Endothelial cell of umbilical vein (primary cell): ENCODE measurements at places on chromosomes 12 and 14. TPM values are rescaled to one million over a fixed set of nuclear protein-coding genes. Genes with fewer than 3 reads are reported as not detected.

- no peaks in the 10 kb centered on the region for H3K27me3 ChIP-seq
- no peaks in the 10 kb centered on the region for H3K36me3 ChIP-seq
- peaks cover 21% of the 10 kb centered on the region for H3K4me1 ChIP-seq
- peak; percentile 5 for DNase-seq
These were observed 872 bp downstream of the FAM177A1 start for GRCh38 chr14:35046751-35047536.

GRCh38 chr12:30806989-30807694 is 52.4 kb upstream of the CAPRIN2 start:
- peak; percentile 78 for DNase-seq
- no peaks in the 10 kb centered on the region for H3K36me3 ChIP-seq
- no peak overlapping the region for H3K4me3 ChIP-seq
- H3K27me3 ChIP-seq = no peaks in the 10 kb centered on the region

The KRT1 gene
- not detected in 2 replicates for total RNA-seq

The LMNTD1 gene
- not detected in 2 replicates for total RNA-seq

DNA sequence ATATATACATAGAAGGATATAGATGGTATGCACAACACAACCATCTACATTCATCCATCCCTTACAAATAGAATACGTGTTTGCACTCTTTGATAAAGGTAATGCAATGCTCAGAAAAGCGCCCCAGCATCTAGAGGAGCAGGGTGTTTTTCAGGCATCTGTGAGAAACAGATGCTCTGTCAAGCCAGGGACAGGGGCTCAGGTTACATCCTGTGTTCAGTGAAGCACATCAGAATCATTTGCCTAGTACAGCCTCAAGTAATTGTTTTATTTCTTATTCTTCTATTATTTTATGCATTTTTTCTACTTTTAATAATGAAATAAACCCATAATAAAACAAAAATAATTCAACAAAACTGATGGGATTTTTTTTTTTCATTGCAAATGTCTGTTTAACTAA is 50.5 kb upstream of the HIF1A start:
- no peaks in the 10 kb centered on the region for H3K36me3 ChIP-seq
- H3K4me3 ChIP-seq = no peak overlapping the region

DNA sequence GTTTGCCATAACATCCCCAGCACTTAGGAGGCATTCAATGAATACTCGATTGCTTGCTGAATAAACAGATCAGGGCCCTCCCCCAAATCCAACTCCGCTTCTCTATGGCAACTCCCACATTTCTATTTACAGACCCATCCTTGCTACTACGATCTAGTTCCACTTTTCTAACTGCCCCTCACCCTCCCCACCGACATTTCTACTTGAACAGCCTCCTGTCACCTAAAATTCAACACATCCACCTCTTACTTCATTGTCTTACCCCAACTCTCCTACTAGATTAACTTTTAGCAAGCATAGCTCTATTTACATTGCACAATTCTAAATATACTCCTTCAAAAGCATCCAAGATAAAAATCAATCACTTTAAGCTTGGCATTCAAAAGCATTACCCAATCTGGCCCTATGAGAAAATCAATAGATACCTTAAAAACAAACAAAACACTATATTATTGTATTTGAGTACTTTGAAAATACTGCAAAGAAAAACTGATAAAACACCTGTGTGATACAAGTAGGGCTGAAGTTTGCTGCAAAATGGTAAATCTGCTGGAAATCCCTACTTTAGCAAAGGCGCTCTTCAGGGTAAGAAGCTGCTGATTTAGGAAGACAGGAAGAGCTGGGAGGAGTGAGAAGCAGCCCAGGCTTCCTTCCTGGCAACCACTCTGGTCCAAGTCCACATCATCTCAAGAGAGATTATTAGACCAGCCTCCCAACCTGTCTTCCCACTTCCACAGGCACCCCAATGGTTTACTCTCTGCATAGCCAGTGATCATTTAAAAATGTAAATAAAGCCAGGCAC is 96.4 kb downstream of the HECTD4 start:
- no peak overlapping the region for H3K4me3 ChIP-seq
- no peaks in the 10 kb centered on the region for H3K4me1 ChIP-seq
- DNase-seq = no peak
- H3K36me3 ChIP-seq = no peaks in the 10 kb centered on the region

The ITGB7 gene
- not detected in 2 replicates for total RNA-seq

GRCh38 chr14:24921903-24922302 is 128.0 kb downstream of the STXBP6 start:
- H3K4me1 ChIP-seq = no peaks in the 10 kb centered on the region
- H3K36me3 ChIP-seq = no peaks in the 10 kb centered on the region
- no peak overlapping the region for H3K4me3 ChIP-seq
- H3K27me3 ChIP-seq = peaks cover 3% of the 10 kb centered on the region

GRCh38 chr14:96100161-96101064 is 61.3 kb downstream of the C14orf132 start:
- no peaks in the 10 kb centered on the region for H3K4me1 ChIP-seq
- no peaks in the 10 kb centered on the region for H3K27me3 ChIP-seq
- H3K36me3 ChIP-seq = no peaks in the 10 kb centered on the region

- H3K27me3 ChIP-seq = no peaks in the 10 kb centered on the region
- H3K4me3 ChIP-seq = no peak overlapping the region
- H3K27ac ChIP-seq = no peak overlapping the region
These were observed 12.4 kb downstream of the NGB start for GRCh38 chr14:77258566-77258965.

- peaks cover 9% of the 10 kb centered on the region for H3K4me1 ChIP-seq
- no peaks in the 10 kb centered on the region for H3K27me3 ChIP-seq
These were observed 16.5 kb downstream of the MBIP start for GRCh38 chr14:36303960-36304359.

- peaks cover 4% of the 10 kb centered on the region for H3K4me1 ChIP-seq
- H3K36me3 ChIP-seq = no peaks in the 10 kb centered on the region
- H3K27ac ChIP-seq = no peak overlapping the region
- H3K27me3 ChIP-seq = no peaks in the 10 kb centered on the region
- DNase-seq = peak; percentile 90
- H3K4me3 ChIP-seq = no peak overlapping the region
These were observed 25.5 kb downstream of the SCARB1 start for GRCh38 chr12:124837958-124838803.

The FAM161B gene
- 3.1 and 3.3 TPM in 2 replicates for total RNA-seq

GRCh38 chr12:94286583-94287244 is 138.3 kb downstream of the PLXNC1 start:
- H3K4me1 ChIP-seq = peaks cover 17% of the 10 kb centered on the region
- no peak for DNase-seq
- no peak overlapping the region for H3K27ac ChIP-seq
- H3K4me3 ChIP-seq = no peak overlapping the region
- H3K27me3 ChIP-seq = no peaks in the 10 kb centered on the region

GRCh38 chr12:22042976-22043669 is 2.9 kb upstream of the CMAS start:
- no peak for DNase-seq
- peaks cover 9% of the 10 kb centered on the region for H3K4me1 ChIP-seq
- no peak overlapping the region for H3K4me3 ChIP-seq
- no peaks in the 10 kb centered on the region for H3K27me3 ChIP-seq
- H3K27ac ChIP-seq = no peak overlapping the region
- H3K36me3 ChIP-seq = no peaks in the 10 kb centered on the region

DNA sequence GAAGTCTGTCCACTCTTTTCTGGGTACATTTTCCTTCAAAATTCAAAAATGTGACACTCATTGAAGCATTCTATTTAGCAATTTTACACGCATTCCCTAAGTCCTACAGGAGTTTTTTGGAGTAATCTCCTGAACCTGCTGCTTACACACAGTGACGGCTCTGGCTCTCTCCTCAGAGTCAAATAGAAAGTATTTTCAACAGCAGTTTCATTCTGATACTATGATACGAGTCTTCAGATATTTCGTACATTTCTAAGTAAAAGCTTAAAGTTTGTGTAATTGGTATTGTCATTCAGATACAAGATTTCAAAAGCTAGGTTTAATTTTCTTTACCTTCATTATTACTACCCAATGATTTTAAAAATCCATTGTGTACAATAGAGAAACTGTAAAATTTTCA is 36.4 kb downstream of the PIWIL1 start:
- H3K36me3 ChIP-seq = no peaks in the 10 kb centered on the region
- no peaks in the 10 kb centered on the region for H3K27me3 ChIP-seq
- H3K4me1 ChIP-seq = no peaks in the 10 kb centered on the region
- H3K27ac ChIP-seq = no peak overlapping the region
- H3K4me3 ChIP-seq = no peak overlapping the region
- no peak for DNase-seq

DNA sequence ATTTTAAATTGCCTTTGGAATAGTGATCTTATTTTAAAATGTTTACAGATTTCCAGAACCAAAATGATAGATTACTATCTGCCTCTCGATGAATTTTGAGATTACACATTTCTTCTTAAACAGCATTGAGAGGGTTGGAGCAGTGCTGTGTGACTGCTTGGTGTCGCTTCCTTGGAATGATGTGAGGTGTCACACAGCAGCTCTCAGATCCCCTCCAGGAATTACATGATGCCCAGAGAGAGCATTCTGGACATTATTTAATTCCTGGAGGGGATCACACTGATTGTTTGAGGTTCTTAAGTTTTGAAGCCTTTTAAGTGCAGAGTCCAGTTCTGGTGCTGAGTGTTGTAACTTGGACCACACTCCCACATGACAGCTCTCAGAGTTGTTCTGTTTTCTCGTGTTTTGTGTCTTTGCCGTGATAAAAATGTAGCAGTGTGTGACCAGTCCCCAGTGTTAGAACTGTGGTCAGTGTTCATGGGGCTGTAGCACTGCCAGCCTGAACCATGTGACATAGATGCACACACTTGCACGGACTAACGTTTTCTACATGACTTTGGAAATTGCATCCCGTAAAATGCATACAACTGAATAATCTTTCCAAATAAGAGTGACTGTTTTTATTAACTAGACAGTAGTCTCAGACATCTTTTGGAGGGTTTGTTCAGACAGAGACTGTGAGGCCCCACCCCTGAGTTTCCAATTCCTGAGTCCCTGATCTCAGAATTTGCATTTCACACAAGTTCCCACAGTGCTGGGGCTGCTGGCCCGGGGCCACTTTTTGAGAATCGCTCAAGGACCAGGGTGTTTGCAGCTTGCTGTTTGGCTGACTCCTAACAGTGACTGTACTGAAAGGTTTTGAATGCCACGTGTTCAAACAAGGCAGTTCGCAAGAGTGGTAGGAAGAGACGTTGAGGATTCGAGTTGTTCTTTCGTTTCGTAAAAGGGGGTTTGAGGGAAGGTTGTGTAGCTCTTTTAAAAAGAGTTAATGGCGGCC is 26.0 kb downstream of the XRCC3 start:
- no peaks in the 10 kb centered on the region for H3K4me1 ChIP-seq
- no peak overlapping the region for H3K4me3 ChIP-seq
- no peak for DNase-seq
- H3K27ac ChIP-seq = no peak overlapping the region
- H3K36me3 ChIP-seq = peaks cover 29% of the 10 kb centered on the region

The RPGRIP1 gene
- total RNA-seq = not detected in 2 replicates

DNA sequence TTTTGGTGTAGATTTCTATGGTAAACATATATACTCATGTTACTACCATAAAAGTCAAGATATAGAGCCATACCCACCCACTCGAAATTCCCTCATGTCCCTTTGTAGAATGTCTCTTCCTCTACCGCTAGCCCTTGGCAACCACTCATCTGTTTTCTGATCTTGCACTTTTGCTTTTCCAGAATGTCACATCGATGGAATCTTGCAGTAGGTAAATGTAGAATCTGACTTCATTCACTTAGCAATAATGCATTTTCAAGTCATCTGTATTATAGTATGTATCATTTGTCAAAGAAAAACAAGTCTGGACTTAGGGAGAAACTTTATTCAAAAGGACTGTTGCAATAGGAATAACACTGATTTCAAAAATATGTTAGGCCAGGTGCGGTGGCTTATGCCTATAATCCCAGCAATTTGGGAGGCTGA is 19.3 kb upstream of the CLEC2D start:
- peaks cover 40% of the 10 kb centered on the region for H3K4me1 ChIP-seq
- H3K4me3 ChIP-seq = no peak overlapping the region
- no peak for DNase-seq
- peak overlapping the region; percentile 21 for H3K27ac ChIP-seq

GRCh38 chr12:116614194-116614915 is 55.2 kb downstream of the MAP1LC3B2 start:
- no peak overlapping the region for H3K4me3 ChIP-seq
- H3K36me3 ChIP-seq = no peaks in the 10 kb centered on the region
- H3K27me3 ChIP-seq = no peaks in the 10 kb centered on the region
- H3K27ac ChIP-seq = no peak overlapping the region

GRCh38 chr12:130083002-130083401 is 79.3 kb upstream of the FZD10 start:
- H3K27ac ChIP-seq = no peak overlapping the region
- H3K27me3 ChIP-seq = no peaks in the 10 kb centered on the region
- no peaks in the 10 kb centered on the region for H3K4me1 ChIP-seq
- H3K4me3 ChIP-seq = no peak overlapping the region
- DNase-seq = no peak

DNA sequence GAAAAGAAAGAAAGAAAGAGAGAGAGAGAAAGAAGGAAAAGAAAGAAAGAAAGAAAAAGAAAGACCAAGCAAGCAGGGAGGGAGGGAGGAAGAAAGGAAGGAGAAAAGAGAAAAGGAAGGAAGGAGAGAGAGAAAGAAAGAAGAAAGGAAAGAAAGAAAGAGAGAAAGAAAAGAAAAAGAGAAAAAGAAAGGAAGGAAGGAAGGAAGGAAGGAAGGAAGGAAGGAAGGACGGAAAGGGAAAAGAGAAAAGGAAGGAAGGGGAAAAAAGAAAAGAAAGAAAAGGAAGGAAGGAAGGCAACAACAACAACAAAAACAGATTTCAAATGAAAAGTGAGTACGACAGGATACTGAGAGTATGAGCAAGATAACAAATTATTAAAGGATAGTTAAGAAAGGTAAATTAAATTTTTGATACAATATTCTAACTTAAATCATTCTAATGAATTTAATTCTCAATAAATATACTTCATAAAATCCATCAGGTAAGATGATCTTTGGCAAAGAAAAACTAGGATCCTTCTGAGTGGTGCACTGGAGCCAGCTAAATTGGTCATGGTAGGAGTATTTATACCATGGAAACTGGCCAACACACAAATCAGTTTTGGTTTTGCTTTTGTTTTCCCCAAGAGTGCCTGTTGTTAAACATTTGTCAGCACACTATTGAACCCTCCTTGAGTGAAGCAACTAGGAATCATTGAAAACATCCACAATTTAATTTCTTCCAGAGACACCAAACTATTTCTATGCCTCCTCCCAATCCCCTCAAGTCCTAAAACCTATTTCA is 56.1 kb upstream of the DYRK2 start:
- no peaks in the 10 kb centered on the region for H3K4me1 ChIP-seq
- H3K27me3 ChIP-seq = no peaks in the 10 kb centered on the region
- DNase-seq = no peak
